Foreskin keratinocyte (primary cell): ENCODE measurements at places on chromosomes 5 and 9. TPM values are rescaled to one million over a fixed set of nuclear protein-coding genes. Genes with fewer than 3 reads are reported as not detected.

The ADGRD2 gene
- 0.07 TPM in 1 of 2 replicates, not detected in the other for total RNA-seq

The HTR4 gene
- total RNA-seq = not detected in 2 replicates

The CTXN3 gene
- total RNA-seq = not detected in 2 replicates

The DMRT2 gene
- not detected in 2 replicates for total RNA-seq

The LHX3 gene
- total RNA-seq = not detected in 2 replicates

The JAK2 gene
- 5.3 and 6.4 TPM in 2 replicates for total RNA-seq

The TMC1 gene
- not detected in 2 replicates for total RNA-seq

The TNFSF8 gene
- not detected in 2 replicates for total RNA-seq

The PCDHA9 gene
- not detected in 2 replicates for total RNA-seq
